ENCODE measurements at places on chromosomes 6 and 20.
A peak's percentile ranks its signal among the peaks of the same experiment; 100 is the strongest.

- DNase-seq = no peak
Measured at GRCh38 chr6:17972074-17972952, 15.1 kb downstream of the KIF13A start.

GRCh38 chr6:106104476-106104875 lies 18.3 kb downstream of the PRDM1 start:
- DNase-seq = no peak

- DNase-seq = no peak
Measured at GRCh38 chr6:128663238-128663637, 142.8 kb upstream of the PTPRK start.

GRCh38 chr20:45449528-45449927 lies 20.0 kb upstream of the WFDC2 start:
- no peak for DNase-seq

GRCh38 chr6:75412969-75413662 lies 80.5 kb downstream of the FILIP1 start:
- no peak for DNase-seq

GRCh38 chr6:35282472-35282871 lies 15.1 kb upstream of the DEF6 start:
- DNase-seq = no peak

DNA sequence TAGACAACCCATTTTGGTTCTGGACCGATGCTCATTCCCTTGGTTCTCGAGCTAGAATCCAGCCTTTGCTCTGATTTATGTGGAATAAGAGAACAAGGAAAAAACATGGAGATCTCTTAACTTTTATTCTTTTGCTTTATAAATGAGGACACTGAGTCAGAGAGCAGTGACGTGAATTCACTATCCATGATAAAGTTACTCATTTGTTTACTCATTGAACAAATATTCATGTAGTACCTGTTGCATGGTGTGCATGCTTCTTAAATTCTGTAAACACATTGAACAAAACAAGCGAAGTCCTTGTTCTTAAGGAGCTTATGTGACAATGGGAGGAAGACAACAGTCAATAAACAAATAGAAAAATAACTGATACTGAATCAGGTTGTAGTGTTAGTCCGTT lies 56.9 kb downstream of the BMP2 start:
- DNase-seq = no peak

GRCh38 chr6:27279513-27280063 lies 32.1 kb downstream of the PRSS16 start:
- DNase-seq = no peak

GRCh38 chr6:111888928-111889695 lies 15.9 kb upstream of the FYN start:
- no peak for DNase-seq

- DNase-seq = no peak
Measured at GRCh38 chr6:106870069-106870468, 104.5 kb downstream of the CD24 start.

DNA sequence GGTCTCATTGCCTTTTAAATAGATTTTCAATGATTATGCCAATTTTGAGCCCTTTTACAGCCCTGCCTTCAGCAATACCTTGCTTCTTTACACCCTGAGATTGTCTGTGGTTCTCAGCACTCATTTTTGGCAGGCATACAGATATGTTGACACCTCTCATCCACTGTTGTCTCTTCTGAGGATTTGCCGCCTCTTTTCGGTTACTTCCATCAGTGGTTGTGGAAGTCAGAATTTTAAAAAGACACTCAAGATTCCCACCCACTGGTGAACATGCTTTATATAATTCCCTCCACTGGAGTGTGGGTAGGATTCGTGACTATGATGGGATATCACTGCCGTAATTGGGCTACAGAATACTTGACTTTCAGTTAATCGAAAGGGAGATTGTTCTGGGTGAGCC lies 37.4 kb upstream of the KIF13A start:
- no peak for DNase-seq

DNA sequence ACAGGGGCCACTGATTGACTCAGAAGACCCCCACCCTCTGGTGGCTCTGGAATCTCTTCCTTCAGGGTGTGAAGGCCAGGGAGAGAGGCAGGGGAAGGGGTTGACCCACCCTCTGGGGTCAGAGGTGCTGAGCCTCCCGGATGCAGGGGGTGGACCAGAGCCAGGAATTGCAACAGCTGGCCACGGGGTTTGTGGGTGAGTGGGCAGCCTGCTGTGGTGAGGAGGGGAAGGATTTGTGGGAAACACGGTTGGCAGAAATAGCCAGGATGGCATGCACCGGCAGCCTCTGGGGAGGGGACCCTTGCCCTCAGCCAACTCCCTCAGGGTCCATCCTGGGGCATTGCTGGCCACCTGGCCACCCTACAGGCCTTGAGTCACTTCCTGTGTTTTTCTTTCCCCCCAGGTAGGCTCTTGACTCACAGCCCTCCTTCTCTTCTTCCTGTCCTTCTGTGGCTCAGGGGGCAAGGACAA lies 92.8 kb downstream of the MRPL14 start:
- DNase-seq = no peak

GRCh38 chr6:23940466-23940865 lies 185.5 kb upstream of the NRSN1 start:
- no peak for DNase-seq

DNA sequence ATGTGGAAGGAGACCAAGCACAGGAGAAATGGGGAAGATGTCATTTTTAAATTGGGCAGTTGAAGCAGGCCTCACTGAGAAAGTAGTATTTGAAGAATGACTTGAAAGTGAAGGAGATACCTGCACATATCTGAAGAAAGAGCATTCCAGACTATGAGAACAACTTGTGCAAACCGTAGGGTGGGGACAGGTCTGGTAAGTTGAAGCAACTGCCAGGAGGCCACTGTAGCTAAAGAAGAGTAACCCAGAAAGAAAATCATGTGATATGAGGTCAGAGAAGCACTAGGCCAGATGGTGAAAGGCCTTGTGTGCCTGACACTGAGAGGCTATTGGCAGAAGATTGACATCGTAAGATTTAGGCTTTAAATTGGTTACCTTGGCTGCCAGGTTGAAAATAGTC lies 4.7 kb upstream of the SUPT3H start:
- no peak for DNase-seq

- DNase-seq = no peak
Measured at GRCh38 chr20:58424218-58424969, 35.4 kb downstream of the VAPB start.

- DNase-seq = no peak
Measured at GRCh38 chr6:84460491-84460890, 233.0 kb upstream of the CEP162 start.

GRCh38 chr6:133631421-133631820 lies 257.5 kb upstream of the TCF21 start:
- DNase-seq = no peak

- peak; percentile 15 for DNase-seq
Measured at GRCh38 chr6:160130729-160131484, 9.3 kb downstream of the SLC22A1 start.

DNA sequence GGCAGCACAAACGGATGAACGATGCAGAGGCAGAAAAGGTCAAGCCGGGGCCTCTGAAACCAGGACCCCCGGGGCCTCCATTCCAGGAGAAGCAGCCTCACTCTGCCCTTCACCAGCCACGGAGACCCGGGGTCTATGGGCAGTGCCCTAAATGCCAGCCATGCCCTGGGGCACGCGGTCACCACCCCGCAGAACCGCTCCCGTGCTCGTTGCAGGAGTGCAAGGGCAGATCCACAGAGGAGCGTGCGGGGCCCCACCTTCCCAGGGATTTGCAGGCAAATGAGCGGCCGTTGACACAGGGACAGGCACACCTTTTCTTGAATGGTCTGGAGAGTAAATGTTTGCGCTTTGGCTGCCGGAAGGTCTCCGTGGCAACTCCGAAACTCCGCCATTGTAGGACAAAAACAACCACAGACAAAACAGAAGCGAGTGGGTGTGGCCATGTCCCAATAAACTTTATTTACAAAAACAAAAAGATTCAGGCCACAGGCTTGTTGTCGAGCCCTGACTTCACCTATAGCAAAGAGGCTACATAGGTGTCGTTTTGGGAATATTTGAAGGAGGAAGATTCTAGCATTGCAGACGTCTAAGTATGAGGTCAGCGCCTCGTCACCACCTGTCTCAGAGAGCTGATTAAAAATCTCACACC lies 163.3 kb downstream of the TAF4 start:
- DNase-seq = no peak

- DNase-seq = no peak
Measured at GRCh38 chr6:142729618-142730017, 215.4 kb downstream of the HIVEP2 start.

DNA sequence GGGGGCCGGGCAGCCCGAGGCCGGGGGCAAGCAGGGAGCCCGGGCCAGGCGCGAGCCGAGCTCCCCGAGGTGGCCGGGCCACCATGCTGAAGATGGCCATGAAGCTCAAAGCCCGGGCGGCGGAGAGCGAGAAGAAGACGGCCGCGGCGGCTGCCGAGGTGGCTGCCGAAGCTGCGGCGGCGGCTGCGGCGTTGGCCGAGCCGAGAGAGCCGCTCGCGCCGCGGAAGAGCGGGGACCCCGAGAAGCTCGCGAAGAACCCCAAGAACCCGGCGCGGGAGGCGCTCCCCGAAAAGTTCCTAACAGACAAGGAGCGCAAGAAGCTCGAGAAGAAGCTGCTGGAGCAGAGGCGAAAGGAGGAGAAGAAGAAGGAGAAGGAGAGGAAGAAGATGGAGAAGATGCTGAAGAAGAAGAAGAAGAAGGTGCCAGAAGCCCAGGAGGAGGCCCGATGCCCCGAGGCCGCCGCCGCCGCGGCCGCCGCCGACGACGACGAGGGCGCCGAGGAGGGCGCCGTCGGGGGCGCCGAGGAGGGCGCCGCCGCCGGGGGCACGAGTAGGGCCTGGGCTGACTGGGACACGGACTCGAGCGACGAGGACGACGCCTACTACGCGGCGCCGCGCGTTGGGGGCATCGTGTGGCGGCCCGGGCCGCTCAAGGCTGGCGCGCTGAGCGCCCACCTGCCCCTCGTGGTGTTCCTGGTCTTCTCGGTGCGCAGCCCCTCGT lies 37.4 kb downstream of the GNAS start:
- peak; percentile 34 for DNase-seq

DNA sequence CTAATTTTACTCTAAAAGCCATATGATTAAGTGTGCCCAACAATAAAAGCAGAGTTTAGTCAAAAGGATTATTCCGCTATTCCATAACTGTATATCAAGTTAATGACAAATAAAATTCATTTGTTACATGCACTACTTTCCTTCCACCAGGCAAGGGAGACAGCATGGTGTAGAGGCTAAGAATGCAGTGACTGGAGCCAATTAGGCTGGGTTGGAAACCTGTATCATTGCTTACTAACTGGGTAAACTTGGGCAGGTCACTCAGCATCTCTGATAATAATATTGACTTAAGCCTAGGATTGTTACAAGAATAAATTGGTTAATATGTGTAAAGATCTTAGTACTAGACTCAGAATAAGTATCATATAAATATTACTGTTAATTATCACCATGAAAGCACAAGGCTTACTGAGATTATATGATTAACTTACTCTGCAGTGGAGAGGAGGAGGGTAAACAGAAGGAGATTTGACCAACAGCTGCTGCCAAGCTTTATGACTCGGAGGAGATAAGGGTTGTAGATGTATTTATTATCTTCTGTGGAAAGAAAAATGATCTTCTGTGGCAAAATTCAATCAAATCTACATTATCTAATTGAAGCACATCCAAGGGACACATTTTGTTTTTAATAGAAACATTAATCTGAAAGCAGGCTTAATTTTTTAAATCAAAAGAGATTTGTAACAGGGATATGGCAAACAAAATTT lies 1459.9 kb downstream of the GRIK2 start:
- DNase-seq = no peak

DNA sequence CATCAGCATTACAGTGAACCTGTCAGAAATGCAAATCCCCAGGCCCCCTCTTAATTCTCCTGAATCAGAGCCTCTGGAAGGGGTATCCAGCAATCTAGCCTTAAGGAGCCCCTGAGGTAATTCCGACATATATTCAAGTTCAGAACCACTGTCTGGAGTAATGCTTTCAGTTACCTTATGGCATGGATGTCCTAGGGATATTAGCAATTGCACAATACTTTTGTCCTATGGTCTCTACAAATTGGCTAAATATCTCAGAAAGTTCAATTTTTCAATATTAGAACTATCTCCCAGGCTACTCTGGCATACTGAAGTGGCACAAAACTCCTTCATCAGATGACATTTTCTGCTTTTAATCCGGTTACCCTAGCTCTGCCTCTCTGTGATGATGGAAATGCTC lies 6.4 kb downstream of the NSFL1C start:
- DNase-seq = no peak

GRCh38 chr6:168293636-168294530 lies 25.7 kb downstream of the DACT2 start:
- no peak for DNase-seq

DNA sequence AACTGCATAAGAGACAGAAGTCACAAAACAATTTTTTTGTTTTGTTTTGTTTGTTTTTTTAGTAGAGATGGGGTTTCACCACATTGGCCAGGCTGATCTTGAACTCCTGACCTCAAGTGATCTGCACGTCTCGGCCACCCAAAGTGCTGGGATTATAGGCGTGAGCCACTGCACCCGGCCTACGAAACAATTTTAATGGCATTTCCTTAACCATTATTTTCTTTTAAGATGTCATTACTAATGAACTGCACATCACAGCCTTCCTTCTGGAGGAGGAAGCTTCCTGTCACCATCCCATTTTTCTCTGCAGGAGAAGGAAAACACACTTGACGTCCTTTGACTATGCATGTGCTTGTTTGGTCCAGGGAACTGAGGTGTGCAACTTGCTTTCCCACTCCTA lies 125.3 kb upstream of the AKIRIN2 start:
- no peak for DNase-seq

DNA sequence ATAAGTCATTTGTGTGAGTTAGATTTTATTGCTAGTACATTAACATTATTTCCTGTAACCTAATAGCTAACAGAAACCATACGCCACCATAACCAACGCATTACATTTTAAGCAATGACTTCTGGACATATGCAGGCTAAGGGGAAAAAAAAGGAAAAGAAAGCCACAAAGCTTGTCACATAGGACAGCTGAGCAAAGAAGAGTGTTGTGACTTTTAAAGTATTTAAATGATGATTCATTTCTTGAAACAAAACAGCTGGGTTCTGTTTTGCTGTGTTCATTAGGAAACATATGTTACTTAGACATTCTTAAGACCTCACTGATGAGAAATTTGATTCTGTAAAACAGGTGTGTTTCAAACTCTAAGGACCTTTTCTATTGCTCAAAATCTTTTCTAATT lies 171.4 kb downstream of the COL9A1 start:
- DNase-seq = no peak

- DNase-seq = no peak
Measured at GRCh38 chr6:136669299-136669699, 119.1 kb upstream of the MAP7 start.

- DNase-seq = no peak
Measured at GRCh38 chr6:166005401-166005943, 162.2 kb downstream of the TBXT start.

- DNase-seq = peak; percentile 28
Measured at GRCh38 chr6:86856937-86857563, 80.3 kb upstream of the HTR1E start.

- DNase-seq = no peak
Measured at GRCh38 chr6:134065706-134066105, 13.3 kb upstream of the SLC2A12 start.

DNA sequence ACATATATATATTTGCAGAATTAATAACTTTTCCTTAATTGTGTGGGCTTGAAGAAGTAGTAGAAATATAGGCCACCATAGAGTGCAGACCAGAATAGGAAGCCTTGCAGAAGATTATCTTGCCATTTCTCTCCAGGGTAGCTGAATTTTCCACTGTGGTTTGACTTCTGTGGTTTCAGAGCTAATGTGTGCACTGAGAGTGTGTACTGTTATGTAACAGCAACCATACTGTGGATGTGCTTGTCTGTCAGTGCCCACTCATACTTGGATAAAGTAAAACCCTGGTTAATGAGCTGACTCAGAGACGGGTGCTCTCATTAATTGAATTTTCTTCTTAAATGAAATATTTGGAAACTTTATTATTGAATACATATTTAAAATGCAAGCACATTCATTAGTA lies 57.2 kb downstream of the CEP43 start:
- DNase-seq = no peak

Data from stimulated activated CD4-positive, alpha-beta T cell treated with anti-CD3 and anti-CD28 coated beads, Interleukin-2, amount 100 ng/mL, for 24 hours (primary cell).